ENCODE measurements at places on chromosomes 13 and 19. TPM values are rescaled to one million over a fixed set of nuclear protein-coding genes. Genes with fewer than 3 reads are reported as not detected.

GRCh38 chr19:45468159-45468651 lies 409 bp downstream of the FOSB start:
- no peak for DNase-seq

- DNase-seq: no peak
These were observed 47.5 kb downstream of the TRPM4 start for GRCh38 chr19:49205114-49205513.

GRCh38 chr19:29851769-29852521 lies 40.2 kb downstream of the CCNE1 start:
- no peak for DNase-seq

GRCh38 chr19:31334101-31334848 lies 15.0 kb downstream of the TSHZ3 start:
- DNase-seq: peak; percentile 71

DNA sequence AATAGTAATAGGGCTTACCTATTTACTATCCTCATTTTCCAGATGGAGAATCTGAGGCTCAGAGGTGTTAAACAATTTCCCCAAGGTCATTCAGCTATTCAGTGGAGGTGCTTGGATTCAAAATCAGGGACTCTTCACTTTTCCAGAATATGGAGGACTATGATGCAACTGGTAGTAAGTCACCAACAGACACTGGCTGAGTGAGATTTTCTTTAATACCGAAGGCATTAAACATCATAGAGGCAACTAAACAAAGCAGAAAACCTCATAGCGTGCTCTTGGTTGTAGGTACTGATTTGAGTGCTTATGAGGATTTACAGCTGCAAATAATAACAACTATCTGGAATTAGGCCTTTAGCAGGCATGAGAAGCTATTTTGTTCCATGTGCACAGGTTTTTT lies 134.4 kb downstream of the DLEU7 start:
- DNase-seq: no peak

GRCh38 chr19:41398050-41398418 lies 416 bp downstream of the BCKDHA start:
- peak; percentile 4 for DNase-seq

- DNase-seq: peak; percentile 33
These were observed 14.6 kb downstream of the ACER1 start for GRCh38 chr19:6318772-6319171.

DNA sequence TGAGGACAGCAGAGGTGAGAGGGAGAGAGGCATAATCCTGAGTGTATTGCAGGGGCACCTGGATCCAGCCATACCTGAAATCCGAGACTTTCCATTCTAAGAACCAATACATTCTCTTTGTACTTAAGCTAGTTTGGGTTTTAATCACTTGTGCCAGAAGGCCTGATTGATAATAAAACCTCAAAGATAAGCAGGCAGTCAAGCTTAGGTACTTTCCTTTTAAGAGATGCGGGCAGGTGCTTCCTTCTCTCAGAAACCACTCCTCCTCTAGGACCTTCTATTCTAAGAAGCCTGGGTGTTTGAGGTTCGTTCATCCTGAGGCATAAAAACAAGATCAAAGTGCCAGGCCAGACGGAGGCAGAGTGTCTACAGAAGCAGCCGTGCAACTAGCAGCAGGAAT lies 22.2 kb downstream of the FAM187B start:
- DNase-seq: no peak

GRCh38 chr19:6012426-6013170 lies 34.7 kb upstream of the RANBP3 start:
- DNase-seq: no peak

DNA sequence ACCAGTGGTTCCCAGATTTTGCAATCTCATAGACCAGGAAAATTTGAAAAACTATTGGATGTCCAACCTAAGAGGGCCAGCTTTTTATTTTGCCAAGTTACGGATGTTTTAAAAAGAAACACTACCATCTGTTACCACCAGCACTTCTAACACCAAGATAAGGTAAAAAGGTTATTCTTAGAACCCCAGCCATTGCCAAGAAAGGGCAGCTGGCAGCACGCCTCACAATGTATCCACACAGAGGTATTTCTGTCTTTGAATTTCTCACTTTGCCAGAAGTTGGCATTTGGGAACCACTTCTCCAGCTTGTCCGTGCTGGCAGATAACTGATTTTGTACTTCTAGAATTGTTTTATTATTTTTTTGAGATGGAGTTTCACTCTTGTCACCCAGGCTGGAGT lies 28.7 kb downstream of the CAPN12 start:
- DNase-seq: no peak

DNA sequence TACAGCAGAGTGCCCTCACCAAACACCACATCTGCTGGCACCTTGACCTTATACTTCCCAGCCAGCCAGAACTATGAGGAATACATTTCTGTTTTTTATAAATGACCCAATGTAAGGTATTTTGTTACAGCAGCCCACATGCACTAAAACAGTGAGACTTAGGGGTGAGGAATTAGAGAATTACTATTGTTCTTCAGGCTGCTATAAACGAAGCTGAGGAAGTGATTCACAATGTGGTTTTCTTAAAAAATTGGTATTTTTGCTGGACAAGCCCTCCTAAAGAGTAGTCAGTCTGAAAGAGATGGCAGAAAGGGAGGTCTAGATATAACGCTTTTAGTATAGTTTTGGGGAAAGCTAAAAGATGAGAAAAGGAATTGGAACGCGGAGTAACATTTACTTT lies 101.0 kb downstream of the SLITRK6 start:
- DNase-seq: no peak

GRCh38 chr19:3975144-3975543 lies 4.2 kb upstream of the DAPK3 start:
- DNase-seq: no peak

- DNase-seq: peak; percentile 31
These were observed 498.1 kb downstream of the KLF5 start for GRCh38 chr13:73556902-73557301.

GRCh38 chr13:104015646-104016396 lies 949.6 kb upstream of the SLC10A2 start:
- DNase-seq: peak; percentile 32

- no peak for DNase-seq
These were observed 687 bp downstream of the MATK start for GRCh38 chr19:3785451-3785937.

DNA sequence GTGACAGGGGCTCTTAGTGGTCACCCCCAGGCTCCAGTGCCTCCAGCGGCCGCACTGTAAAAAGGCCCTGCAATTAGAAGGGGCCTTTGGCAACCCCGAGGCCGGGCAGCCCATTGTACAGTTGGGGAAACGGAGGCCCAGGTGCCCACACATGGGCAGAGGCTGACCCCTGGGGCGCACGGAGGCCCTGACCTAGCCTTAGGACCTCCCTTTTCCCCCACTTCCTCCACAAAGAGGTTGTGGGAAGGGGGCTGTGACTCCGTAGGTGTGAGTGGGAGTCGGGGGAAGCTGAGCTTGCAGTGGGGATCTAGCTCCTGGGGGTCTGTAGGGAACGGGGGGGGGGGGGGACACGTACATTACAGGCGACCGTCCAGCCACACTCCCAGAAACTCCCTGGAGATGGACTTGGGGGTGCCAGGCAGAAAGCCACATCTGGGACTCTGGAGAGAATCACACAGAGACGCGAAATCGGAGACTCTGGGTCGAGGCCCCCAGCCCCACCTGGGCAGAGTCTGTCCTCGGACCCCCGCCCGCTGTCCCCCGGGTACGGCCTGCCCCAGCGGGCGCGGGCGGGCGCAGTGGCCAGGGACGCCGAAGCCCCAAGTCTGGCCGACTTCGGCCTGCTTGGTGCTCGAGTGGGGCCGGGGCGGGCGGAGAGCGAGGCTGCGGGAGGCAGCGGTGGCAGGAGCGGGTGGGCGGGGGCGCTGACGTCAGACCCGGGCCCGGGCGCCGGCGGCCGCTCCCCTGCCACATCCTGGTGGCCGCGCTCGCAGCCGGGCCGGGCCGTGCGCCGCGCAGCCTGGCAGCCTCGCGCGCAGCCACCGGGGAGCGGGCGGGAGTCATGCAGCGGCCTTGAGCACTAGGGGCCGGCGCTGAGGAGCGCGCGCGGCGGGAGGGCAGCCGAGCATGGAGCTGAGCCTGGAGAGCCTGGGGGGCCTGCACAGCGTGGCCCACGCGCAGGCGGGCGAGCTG lies at the start of gene ONECUT3:
TSS of gene ONECUT3 (plus strand) at position 750 of the 972 bp plus-strand sequence. CDS start at position 907, 157 bp downstream.
- no peak for DNase-seq

USP12 gene
- total RNA-seq: 26.8 TPM

NR2F6 gene
- 60.0 TPM for total RNA-seq
